ENCODE measurements at places on chromosomes 1 and 21. TPM values are rescaled to one million over a fixed set of nuclear protein-coding genes. Genes with fewer than 3 reads are reported as not detected.

Gene FAM78B
- 0.38 TPM for total RNA-seq

Gene HAPLN2
- 0.13 TPM for total RNA-seq

Gene OR6K3
- total RNA-seq = not detected

Gene SPRR2B
- not detected for total RNA-seq

Gene ROR1
- 0.26 TPM for total RNA-seq

Gene PCBP3
- total RNA-seq = 0.13 TPM

Gene LRRC71
- total RNA-seq = 0.13 TPM

Gene NIBAN1
- 2.4 TPM for total RNA-seq

Gene CCDC181
- not detected for total RNA-seq

Gene NAV1
- total RNA-seq = 6.3 TPM

Gene CDK18
- 0.39 TPM for total RNA-seq

Gene ACTL8
- total RNA-seq = not detected

Gene LORICRIN
- total RNA-seq = not detected

Gene RAB42
- 5.6 TPM for total RNA-seq

Gene CFAP126
- total RNA-seq = not detected

Gene F13B
- not detected for total RNA-seq

Gene UBE2U
- not detected for total RNA-seq

Gene SSX2IP
- total RNA-seq = 1.3 TPM

Gene ZDHHC18
- total RNA-seq = 3.6 TPM

Gene S100A5
- total RNA-seq = not detected

Gene NUDT4B
- total RNA-seq = 11.9 TPM

Gene TTLL10
- total RNA-seq = not detected

Gene FCRL1
- total RNA-seq = not detected

Data from dermis microvascular lymphatic vessel endothelial cell (primary cell).